Activated CD4-positive, alpha-beta T cell treated with anti-CD3 and anti-CD28 coated beads, Interleukin-2, amount 50 U/mL, for 1 hour (primary cell): ENCODE measurements at places on chromosomes 11 and 22.

- no peak for DNase-seq
Observed at GRCh38 chr22:44783581-44783980, 31.2 kb downstream of the ARHGAP8 start.

GRCh38 chr11:21614961-21615360 is 577.9 kb upstream of the ANO5 start:
- no peak for DNase-seq

- no peak for DNase-seq
Observed at GRCh38 chr22:20118300-20119020, 1.4 kb upstream of the TRMT2A start.

DNA sequence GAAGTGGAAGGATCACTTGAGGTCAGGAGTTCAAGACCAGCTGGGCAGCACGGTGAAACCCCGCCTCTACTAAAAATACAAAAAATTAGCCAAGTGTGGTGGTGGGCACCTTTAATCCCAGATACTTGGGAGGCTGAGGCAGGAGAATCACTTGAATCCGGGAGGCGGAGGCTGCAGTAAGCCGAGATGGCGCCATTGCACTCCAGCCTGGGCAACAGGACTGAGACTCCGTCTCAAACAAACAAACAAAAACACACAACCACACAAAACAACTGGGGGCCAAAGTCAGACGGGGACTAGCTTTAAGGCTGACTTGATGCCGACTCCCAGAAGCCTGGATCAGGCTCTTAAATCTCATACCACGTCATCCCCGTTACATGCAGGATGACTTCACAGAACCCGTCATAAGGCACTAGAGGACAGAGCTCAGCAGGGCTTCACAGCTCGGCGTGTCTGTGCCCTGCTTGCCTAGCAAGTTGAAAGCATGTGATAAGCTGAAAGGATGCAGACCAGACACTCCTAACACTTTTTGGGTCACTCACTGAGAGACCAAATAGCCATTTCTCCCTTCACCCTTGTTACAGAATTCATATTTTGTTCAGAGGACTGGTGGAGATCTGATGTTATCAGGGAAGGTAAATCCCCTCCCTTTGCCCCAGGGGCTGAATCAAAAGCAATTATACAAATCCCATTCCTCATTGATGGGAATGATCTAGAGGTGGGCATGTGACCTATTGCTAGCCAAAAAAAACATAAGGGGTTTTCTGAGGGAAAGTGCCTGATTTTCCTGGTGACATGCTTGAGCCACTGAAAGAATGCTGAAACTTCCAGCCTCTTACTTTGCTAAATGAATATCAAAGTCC is 65.4 kb downstream of the GAB2 start:
- DNase-seq = no peak

- no peak for DNase-seq
Observed at GRCh38 chr22:44260216-44261035, 52.3 kb downstream of the SHISAL1 start.

DNA sequence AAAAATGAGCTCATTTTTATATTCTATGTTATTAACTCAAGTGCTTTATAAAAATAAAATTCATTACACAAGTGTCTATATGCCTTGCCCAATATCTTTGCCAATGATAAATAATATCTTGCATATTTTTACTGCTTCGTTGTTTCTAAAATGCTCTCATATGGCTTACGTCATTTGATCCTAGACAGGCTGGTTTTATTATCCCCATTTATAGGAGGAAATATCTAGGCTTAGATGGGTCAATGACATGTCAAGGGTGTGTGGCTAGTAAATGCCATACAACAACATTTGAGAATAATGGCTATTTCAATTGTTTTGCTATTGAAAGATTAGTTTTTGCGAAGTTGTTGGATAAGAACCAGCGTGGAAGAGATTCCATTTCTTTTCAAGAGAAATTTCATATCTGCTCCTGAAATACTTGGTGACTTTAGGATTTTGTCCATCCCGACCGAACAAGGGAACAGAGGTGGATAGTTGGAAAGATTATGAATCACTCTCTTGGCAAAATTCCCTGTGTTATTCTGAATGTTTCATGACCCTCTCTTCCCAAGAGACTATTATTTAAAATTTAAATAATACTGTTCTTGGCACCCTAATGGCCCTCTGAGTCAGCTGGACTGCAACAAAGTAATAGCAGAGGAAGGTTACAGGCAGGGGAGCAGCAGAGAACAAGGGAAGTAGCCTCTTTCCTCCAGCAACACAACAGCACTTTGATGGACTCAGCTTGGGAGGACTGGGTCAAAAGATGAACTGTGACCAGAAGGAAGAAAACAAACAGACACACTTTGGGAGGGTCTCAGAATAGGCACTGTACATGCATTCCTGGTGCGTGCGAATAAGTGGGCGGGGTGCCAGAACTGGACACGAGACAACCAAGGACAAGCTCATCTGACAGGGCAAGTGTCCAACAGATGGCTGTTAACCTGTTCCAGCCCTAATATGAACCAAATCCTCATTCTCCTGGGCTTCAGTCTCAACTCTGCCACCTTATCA is 94.5 kb downstream of the ME3 start:
- no peak for DNase-seq

DNA sequence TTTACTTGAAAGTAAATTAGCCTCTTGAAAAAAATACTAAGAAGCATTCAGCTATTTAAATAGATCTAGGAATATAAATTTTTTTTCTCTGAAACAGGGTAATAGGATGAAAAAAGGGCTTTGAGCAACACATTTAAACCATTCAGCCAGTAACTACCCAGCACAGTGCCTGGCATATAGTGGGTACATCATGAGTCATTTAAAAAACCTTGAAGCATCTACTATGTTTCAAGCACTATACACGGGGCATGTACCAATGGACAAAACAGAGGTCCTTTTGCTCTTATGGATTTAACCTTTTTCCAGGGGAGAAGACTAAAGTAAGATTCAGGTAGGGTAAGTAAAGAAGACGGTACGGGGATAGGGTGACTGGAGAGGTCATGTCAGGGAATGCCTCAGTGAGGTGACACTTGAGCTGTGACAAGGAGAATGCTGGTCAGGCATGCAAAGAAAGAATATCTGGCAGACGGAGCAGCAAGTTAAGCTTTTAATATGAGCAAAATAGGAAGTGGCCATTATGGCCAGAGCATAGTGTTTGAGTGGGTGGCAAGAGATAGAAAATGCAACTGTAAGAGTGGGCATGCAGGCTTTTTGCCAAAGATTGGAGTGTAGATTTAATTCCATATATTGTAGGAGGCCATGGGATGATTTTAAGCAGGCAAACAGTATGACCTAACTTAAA is 101.1 kb downstream of the HIPK3 start:
- DNase-seq = no peak

DNA sequence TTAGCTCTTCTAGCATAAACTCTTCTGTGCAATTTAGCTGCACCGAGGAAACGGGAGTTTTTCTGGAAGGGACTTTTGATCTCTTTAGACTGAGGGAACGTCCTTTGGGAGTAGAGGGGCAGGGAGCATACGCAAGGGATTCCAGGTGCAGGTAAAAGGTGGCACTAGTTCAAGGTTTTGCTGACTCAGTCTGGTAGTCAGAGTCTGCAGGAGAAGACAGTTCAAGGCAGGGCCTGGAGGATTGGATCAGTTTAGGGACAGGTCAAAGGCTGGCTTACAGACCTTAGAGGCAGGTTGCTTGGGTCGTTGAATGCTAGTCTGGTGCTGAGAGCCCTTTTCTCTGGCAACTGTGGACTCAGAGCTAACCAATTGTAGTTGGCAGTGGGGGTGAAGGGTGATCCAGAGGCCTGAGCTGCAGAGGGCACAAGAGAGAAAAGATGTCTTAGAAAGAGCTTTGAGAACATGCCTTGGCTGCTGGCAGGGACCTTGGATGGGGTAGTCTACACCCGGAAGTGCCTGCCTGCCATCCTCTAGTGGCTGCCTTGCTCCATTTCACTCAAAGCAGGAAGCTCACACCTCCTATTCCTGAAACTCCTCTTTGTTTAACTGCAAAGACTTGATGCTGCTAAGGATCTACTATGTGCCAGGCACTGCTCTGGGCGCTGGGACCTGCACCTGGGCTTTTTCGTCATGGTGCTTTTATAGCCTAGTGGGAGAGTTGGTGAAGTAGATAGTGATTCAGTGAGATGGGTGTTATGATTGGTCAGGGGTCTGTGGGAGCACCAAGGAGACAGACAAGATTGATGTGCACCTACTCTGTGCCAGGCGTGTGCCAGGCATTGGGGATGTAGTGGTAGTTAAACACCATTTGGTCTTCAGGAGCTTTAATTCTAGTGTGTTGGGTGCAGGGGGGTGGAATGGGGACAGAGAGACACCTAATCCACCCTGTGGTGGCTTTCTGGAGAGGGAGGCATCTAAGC is 17.1 kb downstream of the MIAT start:
- DNase-seq = peak; percentile 29

DNA sequence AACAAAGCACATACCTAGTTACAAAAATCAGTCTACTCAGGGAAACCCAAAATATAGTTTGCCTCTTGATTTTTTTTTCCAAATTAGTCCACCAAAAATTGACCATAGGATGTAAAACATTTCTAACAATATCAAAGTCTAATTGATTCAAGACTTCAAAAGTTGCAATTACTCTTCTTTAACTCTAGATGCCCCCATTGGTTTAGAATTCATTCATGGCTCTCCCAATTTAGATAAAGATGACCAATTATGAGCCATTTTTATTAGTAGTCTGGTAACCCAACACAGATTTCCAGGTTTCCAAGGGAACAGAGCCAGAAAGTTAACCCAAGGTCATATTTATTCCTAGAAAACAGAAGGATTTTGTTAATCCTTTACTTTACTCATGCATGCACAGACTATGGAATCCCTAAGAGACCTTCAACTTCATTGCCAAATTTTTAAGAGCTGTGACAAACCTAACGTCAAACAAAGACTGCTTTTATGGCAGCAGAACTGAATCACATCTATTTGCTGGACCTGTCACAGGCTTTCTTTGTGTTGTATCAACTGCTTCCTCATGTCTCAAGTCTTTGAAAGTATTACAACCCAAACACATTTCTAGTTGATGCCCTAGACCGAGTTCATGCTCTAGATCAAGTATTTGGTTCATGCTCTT is 55.3 kb downstream of the C22orf42 start:
- DNase-seq = no peak

DNA sequence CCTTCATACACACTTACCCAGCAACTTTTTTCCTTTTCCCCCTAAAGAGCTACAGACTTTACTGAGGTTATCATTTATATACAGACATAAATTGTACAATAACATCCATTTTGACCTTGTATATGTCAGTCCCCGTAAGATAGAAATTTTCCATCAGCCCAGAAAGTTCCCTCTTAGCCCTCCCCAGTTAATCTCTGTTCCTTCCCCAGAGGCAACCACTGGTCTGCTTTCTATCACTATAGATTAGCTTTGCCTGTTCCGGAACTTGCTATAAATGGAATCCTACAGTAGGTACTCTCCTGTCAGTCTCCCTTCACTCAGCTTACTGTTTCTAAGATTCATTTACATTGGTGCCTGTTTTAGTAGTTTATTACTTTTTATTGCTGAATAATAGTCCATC is 54.9 kb downstream of the TSPAN18 start:
- DNase-seq = no peak

GRCh38 chr22:17436382-17436980 is 67.2 kb downstream of the CECR2 start:
- DNase-seq = no peak

- DNase-seq = peak; percentile 18
Observed at GRCh38 chr22:38570779-38571364, 889 bp upstream of the DMC1 start.
